Sigmoid colon (tissue), 7 donors: ENCODE measurements at places on chromosomes 5 and 9.

DNA sequence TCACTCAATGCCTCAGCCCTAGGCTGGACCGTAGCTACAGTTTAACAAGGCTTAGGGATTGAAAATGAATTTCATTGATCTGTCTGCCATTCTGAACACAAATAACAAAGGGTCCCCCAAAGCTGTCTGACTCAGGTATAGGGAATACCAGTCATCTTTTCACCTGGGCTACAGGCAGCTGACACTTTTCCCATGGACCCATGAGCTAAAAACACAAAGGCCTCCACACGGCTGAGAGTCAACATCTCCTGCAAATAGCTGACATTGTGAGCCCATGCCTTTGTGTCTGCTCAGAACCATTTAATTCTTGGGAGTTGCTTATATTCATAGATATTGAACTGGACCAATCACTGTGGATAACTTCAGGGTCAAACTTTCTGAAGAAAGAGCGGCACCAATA, 121.1 kb upstream of the SLIT3 start:
- H3K27ac ChIP-seq = no peak overlapping the region
- peaks cover 16% of the 10 kb centered on the region for H3K4me1 ChIP-seq
- no peaks in the 10 kb centered on the region for H3K36me3 ChIP-seq
- DNase-seq = no peak
- no peak overlapping the region for H3K4me3 ChIP-seq
- no peaks in the 10 kb centered on the region for H3K27me3 ChIP-seq

- H3K4me3 ChIP-seq = no peak overlapping the region
- H3K36me3 ChIP-seq = no peaks in the 10 kb centered on the region
- no peaks in the 10 kb centered on the region for H3K4me1 ChIP-seq
- no peak overlapping the region for H3K27ac ChIP-seq
- no peak for DNase-seq
These were observed 109.8 kb upstream of the ATP10B start for GRCh38 chr5:160961761-160962160.

DNA sequence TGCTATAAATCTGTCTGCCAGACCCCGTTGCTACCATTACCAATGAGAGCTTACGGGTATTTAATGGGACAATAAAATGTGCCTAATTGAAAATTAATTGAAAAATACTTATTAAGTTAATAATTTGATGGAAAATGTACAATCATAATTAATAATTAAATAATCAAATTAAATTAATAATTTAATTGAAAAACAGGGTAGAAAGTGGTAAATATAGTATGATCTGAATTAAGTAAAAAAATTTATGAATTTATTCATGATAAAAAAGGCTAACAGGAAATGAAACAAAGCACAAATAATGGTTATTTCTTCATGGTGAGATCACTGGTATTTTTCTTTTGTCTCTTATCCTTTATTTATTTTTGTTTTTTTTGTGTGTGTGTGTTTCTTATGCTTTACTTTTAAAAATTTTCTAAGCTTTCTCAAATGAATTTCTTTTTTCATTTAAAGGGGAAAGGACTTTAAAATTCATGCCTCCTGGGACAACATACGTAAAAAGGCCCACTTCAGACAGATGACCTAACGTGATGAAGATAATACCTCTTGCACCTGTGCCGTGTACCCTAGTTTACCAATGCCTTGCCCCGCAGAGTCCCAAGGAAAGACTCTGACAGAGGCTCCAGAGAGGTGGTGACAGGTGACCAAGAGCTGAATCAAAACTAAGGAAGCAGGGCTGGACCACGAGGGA, 24.0 kb upstream of the RXRA start:
- no peaks in the 10 kb centered on the region for H3K4me1 ChIP-seq
- no peak for DNase-seq
- no peaks in the 10 kb centered on the region for H3K27me3 ChIP-seq
- H3K36me3 ChIP-seq = no peaks in the 10 kb centered on the region
- no peak overlapping the region for H3K27ac ChIP-seq

DNA sequence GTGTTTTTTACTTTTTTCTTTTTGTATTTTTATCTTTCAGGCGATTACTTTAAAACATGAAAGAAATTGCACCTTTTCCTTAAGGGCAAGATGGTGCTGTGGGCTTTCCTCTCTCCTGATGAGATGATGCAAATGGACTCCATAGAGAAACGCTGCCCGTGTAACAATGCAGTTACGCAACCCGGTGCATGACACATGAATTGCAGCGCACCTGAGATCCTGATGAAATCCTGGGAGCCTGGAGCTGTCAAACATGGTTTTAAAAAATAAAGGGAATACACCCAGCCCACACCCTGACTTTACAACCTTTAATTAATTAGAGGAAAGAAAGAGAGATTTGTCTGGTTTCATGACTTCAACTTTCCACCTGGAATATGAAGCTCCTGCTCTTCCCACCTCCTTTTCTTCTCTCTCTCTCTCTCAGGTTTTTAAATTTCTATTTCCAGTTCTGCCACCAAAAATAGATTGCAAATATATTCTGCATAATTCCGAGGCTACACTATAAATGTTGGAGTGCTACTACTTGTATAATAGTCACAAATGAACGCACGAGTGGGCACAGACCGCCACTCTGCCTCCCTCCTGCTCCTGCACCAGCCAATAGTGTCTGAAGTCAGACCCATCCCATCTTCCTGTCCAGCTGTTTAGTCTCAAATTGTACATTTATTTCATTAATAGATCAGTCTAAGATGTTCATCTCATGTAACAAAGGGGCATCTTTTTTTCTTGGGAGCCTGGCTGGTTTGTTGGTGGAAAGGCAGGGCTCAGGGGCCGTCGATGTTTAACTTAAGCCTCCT, 179.1 kb downstream of the AUH start:
- no peak for DNase-seq
- peaks cover 2% of the 10 kb centered on the region for H3K4me1 ChIP-seq
- no peaks in the 10 kb centered on the region for H3K27me3 ChIP-seq
- no peaks in the 10 kb centered on the region for H3K36me3 ChIP-seq
- no peak overlapping the region for H3K4me3 ChIP-seq

- H3K27ac ChIP-seq = no peak overlapping the region
- no peaks in the 10 kb centered on the region for H3K4me1 ChIP-seq
- no peak for DNase-seq
- no peak overlapping the region for H3K4me3 ChIP-seq
- H3K36me3 ChIP-seq = no peaks in the 10 kb centered on the region
These were observed 53.1 kb upstream of the MPDZ start for GRCh38 chr9:13332571-13332970.

DNA sequence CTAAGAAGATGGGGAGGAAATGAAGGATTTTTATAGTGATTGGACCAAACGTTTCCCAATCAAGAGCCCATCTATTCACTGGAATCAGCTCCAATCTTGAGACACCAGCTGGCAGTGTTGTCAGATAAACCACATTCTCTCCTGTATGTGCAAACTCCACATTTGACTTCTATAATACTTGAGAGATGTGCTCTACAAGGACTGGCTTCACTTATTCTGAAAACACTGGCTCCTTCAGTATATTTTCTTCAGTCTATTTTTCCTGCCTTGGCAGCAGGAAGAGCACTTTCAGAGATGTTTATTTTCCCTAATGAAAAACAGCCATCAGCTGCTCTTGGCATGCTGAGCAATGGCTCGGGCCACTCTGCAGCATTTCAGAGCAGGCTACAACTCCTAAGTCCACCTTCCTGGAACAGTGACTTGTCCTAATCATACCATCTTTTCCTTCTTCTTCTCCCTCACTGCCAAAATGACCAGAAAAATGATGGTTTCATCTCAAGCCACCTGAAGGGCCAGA, 96.9 kb upstream of the FSTL4 start:
- no peak overlapping the region for H3K27ac ChIP-seq
- DNase-seq = peak; percentile 47
- no peak overlapping the region for H3K4me3 ChIP-seq
- no peaks in the 10 kb centered on the region for H3K4me1 ChIP-seq
- H3K36me3 ChIP-seq = no peaks in the 10 kb centered on the region
- H3K27me3 ChIP-seq = no peaks in the 10 kb centered on the region

DNA sequence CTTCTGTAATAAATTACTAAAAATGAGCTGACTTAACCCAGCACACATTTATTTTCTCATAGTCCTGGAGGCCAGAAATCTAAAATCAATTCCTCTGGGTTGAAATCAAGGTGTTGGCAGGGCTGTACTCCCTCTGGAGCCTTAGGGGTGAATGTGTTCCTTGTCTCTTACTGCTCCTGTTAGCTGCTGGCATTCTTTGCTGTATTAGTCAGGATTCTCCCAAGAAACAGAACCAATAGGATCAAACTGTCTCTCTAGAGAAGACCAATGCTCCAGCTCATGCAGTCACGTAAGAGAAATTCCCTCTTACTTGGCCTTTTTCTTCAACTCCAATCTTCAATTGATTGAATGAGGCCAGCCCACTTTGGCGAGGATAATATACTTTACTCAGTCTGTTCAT, 15.3 kb upstream of the CD180 start:
- no peaks in the 10 kb centered on the region for H3K27me3 ChIP-seq
- H3K4me1 ChIP-seq = peaks cover 11% of the 10 kb centered on the region
- DNase-seq = peak; percentile 11

DNA sequence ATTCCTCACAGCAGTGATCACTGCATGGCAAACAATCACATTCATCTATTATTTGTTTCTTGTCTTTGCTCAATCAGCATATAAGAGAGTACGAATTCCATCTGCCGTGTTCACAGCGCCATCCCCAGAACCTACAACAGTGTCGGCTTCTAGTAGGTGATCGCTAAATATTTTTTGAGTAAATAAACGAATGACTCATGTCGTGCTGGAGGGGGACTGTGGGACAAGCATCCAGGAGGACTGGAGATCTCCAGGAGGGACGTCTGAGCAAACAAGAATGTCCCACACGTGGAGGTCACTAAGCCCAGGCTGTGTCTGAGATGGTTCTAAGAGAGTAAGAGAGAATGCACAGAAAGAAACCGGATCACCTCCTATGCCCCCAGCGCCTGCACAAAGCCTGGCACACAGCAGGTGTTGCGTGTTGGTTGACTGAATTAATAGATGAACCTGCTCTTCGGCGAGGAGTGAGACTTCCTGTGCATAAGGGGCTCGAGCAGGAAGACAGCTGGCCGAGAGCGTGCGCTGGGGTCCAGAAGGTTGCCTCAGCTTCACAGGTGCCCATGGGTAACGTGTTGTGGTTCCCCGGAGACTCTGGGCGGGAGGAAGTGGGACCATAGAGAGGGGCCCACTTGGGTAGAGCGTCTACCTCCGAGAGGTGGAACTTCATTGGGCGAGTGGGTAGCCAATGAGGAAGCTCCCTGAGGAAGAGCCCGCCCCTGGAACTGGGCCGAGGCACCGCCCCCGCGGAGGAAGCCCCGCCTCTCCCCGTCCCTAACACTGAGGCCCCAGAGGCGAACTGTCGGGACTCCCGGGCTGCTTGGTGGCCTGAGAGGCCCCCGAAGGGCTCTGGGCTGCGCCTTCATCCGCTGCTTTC, 193.0 kb downstream of the MELK start:
- H3K27me3 ChIP-seq = no peaks in the 10 kb centered on the region
- H3K36me3 ChIP-seq = no peaks in the 10 kb centered on the region
- peak; percentile 79 for DNase-seq
- H3K27ac ChIP-seq = no peak overlapping the region
- peak overlapping the region; percentile 24 for H3K4me3 ChIP-seq

GRCh38 chr5:79924936-79925893, 65.8 kb downstream of the MTX3 start:
- no peak for DNase-seq
- H3K4me1 ChIP-seq = no peaks in the 10 kb centered on the region
- H3K27me3 ChIP-seq = no peaks in the 10 kb centered on the region
- H3K4me3 ChIP-seq = no peak overlapping the region
- H3K27ac ChIP-seq = no peak overlapping the region
- H3K36me3 ChIP-seq = no peaks in the 10 kb centered on the region

- no peak for DNase-seq
- no peaks in the 10 kb centered on the region for H3K27me3 ChIP-seq
- no peaks in the 10 kb centered on the region for H3K4me1 ChIP-seq
- peaks cover 98% of the 10 kb centered on the region for H3K36me3 ChIP-seq
These were observed 24.1 kb downstream of the DDX31 start for GRCh38 chr9:132645711-132646110.

DNA sequence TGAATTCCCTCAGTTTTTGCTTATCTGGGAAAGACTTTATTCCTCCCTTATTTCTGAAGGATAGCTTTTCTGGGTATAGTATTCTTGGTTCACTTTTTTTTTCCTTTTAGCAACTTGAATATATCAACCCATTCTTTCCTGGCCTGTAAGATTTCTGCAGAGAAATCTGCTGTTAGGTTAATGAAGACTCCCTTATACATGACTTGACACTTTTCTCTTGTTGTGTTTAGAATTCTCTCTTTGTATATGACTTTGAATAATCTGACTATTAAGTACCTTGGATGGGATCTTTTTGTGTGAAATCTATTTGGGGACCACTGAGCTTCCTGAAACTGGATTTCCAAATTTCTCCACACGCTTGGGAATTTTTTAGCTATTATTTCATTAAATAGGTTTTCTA, 55.0 kb upstream of the CDK5RAP2 start:
- no peak for DNase-seq
- H3K36me3 ChIP-seq = no peaks in the 10 kb centered on the region
- H3K4me1 ChIP-seq = no peaks in the 10 kb centered on the region
- H3K27ac ChIP-seq = no peak overlapping the region
- H3K4me3 ChIP-seq = no peak overlapping the region

DNA sequence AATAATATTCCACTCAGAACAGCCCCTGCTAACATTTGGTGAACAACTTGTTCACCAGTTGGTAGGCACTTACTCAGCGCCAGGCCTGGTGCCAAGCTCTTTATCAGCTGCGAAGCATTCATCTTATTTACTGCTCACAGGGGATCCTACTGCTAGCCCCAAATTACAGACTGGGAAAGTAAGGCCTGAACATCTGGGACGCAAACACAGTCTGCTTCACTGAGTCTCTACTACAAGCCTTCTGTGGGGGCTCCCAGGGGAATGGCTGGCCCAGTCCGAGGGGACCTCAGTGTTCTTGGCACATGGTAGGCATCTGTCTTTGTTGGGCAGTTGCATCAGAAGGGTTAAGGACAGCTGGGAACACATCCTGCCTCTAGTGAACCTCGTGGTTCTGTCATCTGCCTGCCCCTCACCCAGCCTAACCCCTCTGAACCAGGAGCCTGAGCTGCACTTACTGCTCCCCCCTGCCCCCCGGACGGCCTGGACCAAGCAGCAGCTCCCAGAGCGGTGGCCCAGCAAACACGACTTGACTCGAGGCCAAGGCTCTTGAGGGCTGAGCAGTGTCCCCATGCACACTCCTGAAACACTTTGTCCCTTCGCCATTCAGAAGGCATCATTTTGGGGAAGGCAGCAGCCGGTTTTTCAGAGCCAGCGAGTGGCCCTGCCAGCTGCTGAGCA, at the start of gene PHYHD1:
TSS of gene PHYHD1 (plus strand) at position 602 of the 678 bp plus-strand sequence. CDS start 1,342 bp downstream, outside the sequence.
- H3K27ac ChIP-seq = peak within 1 kb of the TSS; percentile 88
- peak; percentile 84 for DNase-seq
- peak within 1 kb of the TSS; percentile 62 for H3K4me3 ChIP-seq
- peaks cover 4% of the 10 kb centered on the region for H3K36me3 ChIP-seq
- H3K27me3 ChIP-seq = no peaks in the 10 kb centered on the region

- no peaks in the 10 kb centered on the region for H3K36me3 ChIP-seq
- no peak for DNase-seq
- H3K27me3 ChIP-seq = no peaks in the 10 kb centered on the region
These were observed 221.8 kb downstream of the SNX18 start for GRCh38 chr5:54739371-54739770.

GRCh38 chr9:79233542-79233941, 338.2 kb upstream of the TLE4 start:
- no peaks in the 10 kb centered on the region for H3K4me1 ChIP-seq
- no peaks in the 10 kb centered on the region for H3K36me3 ChIP-seq
- no peak for DNase-seq
- no peak overlapping the region for H3K4me3 ChIP-seq

- no peaks in the 10 kb centered on the region for H3K27me3 ChIP-seq
- H3K4me1 ChIP-seq = no peaks in the 10 kb centered on the region
- no peak overlapping the region for H3K27ac ChIP-seq
- H3K4me3 ChIP-seq = no peak overlapping the region
- no peak for DNase-seq
- H3K36me3 ChIP-seq = no peaks in the 10 kb centered on the region
These were observed 61.8 kb upstream of the TRPM3 start for GRCh38 chr9:71183251-71183650.
